ENCODE measurements at places on chromosomes 2 and 18.

GRCh38 chr2:142918624-142919023 lies 41.2 kb downstream of the KYNU start:
- DNase-seq: no peak

GRCh38 chr2:11564816-11565567 lies 31.1 kb downstream of the GREB1 start:
- DNase-seq: no peak

- DNase-seq: no peak
Measured at GRCh38 chr18:45856531-45856930, 31.1 kb downstream of the SIGLEC15 start.

- no peak for DNase-seq
Measured at GRCh38 chr2:25845843-25846505, 32.3 kb downstream of the ASXL2 start.

GRCh38 chr2:58215429-58215828 lies 25.7 kb downstream of the FANCL start:
- DNase-seq: no peak

GRCh38 chr2:42755191-42755880 lies 8.6 kb downstream of the OXER1 start:
- DNase-seq: peak; percentile 40

DNA sequence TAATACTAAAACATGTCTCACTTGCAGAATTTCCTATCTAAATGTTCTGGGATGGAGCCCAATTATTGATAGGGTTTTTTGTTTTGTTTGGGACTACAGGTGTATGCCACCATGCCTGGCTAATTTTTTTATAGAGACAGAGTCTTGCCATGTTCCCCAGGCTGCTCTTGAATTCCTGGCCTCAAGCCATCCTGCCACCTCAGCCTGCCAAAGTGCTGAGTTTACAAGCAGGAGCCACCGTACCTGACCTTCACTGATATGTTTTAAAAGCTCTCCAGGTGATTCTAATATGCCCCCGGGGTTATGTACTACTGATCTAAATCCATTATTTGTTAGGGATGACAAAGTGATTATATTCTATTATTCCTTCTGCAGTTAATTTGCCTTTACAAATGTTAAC lies 2.2 kb downstream of the ELAC1 start:
- DNase-seq: no peak

DNA sequence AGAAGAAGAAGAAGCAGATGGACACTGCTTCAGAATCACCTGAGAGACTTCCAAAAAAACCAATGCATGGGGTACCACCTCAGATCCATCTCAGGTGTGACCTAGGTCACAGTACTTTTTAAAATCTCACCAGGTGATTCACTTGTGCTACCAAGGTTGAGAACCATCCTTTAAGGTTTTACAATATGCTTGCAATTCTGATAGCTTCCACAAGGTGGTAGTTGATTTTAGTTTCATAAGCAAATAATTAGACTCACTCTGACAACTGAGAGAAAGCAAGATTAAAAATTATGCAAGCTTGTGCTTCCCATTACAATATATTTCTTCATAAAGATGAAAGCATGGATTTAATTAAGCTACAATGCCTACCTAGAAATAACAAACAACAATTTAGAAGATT lies 355.1 kb downstream of the EN1 start:
- DNase-seq: no peak

- DNase-seq: no peak
Measured at GRCh38 chr2:179355881-179356280, 91.2 kb upstream of the SESTD1 start.

GRCh38 chr18:79385708-79386341 lies 9.9 kb upstream of the NFATC1 start:
- no peak for DNase-seq

GRCh38 chr2:211376410-211376809 lies 820.0 kb downstream of the CPS1 start:
- DNase-seq: no peak

GRCh38 chr2:226445216-226445861 lies 354.3 kb downstream of the IRS1 start:
- DNase-seq: no peak
